Temporal lobe (tissue), 4 donors: ENCODE measurements at places on chromosomes 12 and 14. TPM values are rescaled to one million over a fixed set of nuclear protein-coding genes. Genes with fewer than 3 reads are reported as not detected.

MIP gene
- total RNA-seq = not detected

TEX22 gene
- total RNA-seq = 0.25 TPM

SSTR1 gene
- 12.0 TPM for total RNA-seq

LMNTD1 gene
- total RNA-seq = 1.2 TPM

ZC3H14 gene
- total RNA-seq = 53.8 TPM

SYCP3 gene
- total RNA-seq = 0.49 TPM

AQP2 gene
- not detected for total RNA-seq

PGAM5 gene
- 15.0 TPM for total RNA-seq

CLEC4D gene
- total RNA-seq = not detected

RASSF9 gene
- total RNA-seq = 1.2 TPM

WIF1 gene
- 0.98 TPM for total RNA-seq

GLIPR1L1 gene
- total RNA-seq = not detected

CCDC196 gene
- total RNA-seq = not detected

C12orf54 gene
- total RNA-seq = not detected

BLTP3B gene
- total RNA-seq = 99.6 TPM

TM7SF3 gene
- 55.3 TPM for total RNA-seq

KRT74 gene
- total RNA-seq = not detected

LAG3 gene
- not detected for total RNA-seq

DCD gene
- total RNA-seq = not detected

MYL6 gene
- 442 TPM for total RNA-seq

MMP19 gene
- not detected for total RNA-seq

TMTC2 gene
- total RNA-seq = 23.4 TPM

NACA gene
- 899 TPM for total RNA-seq

MEG3 gene
- total RNA-seq = 91.7 TPM

MYO1A gene
- not detected for total RNA-seq

CLEC2A gene
- 0.25 TPM for total RNA-seq

KRT85 gene
- total RNA-seq = not detected

DPPA3 gene
- total RNA-seq = not detected

GUCY2C gene
- total RNA-seq = under 0.01 TPM

GYS2 gene
- not detected for total RNA-seq

CRIP2 gene
- total RNA-seq = 94.9 TPM

RBM19 gene
- total RNA-seq = 18.9 TPM
